NCI-H2029 (cell line): ENCODE measurements at places on chromosomes 2 and 18.

DNA sequence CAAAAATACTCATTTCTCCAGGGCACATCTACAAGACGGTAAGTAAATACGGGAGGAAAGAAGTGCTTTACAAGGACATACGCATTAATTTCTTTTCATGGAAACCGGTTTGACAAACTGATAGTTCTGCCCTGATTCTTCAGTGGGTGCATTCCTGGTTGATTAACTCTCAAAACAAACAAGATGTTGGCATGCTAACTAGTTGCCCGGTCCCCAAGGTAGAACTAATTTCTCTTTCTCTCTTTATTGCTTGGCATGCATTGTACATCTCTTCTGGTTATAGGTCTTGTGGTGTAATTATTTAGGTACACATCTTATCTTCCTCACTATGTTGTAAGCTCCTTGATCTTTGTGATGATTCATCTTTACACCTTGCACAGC is 46.9 kb upstream of the SPATS2L start:
- no peak for DNase-seq

- no peak for DNase-seq
These were observed 617.5 kb upstream of the CHAC2 start for GRCh38 chr2:53150146-53150545.

DNA sequence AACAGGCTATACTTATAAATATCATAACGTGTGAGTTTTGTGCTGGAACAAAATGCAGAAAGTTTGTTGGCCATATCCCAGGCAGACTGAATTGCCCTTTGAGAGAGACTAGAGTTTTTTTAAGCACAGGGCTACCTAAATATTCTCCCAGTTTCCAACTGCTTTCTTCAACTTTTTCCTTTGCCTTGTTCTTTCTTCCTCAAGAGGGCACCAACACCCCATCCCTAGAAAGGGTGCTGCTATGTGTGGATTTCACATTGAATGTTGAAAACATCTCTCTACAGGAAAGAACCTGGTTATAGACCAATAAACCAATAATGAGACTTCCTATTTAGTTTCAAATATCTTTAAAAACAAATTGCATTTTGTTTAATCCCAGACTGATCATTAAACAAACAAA is 87.9 kb downstream of the ICOS start:
- DNase-seq, result no peak

DNA sequence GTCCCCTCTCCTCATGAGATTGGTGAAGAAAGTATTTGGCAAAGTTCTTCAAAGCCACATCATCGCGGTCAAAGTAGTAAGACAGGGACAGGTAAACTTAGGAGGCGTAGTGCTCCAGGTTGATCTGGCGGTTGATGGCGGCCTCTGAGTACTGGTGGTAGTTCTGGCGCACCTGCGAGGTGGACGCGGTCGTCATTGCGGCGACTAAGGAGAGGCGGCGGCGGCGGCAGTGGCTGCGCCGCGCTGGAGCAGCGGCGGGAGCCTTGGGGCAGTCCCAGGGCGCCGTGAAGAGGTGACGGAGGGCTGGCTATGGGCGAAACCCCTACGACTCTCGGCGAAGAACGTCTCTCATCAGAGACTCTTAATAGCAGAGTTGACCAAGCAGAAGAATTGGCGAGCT is 107.2 kb upstream of the UBE2E3 start:
- no peak for DNase-seq

GRCh38 chr18:79326413-79327198 is 69.1 kb upstream of the NFATC1 start:
- no peak for DNase-seq

DNA sequence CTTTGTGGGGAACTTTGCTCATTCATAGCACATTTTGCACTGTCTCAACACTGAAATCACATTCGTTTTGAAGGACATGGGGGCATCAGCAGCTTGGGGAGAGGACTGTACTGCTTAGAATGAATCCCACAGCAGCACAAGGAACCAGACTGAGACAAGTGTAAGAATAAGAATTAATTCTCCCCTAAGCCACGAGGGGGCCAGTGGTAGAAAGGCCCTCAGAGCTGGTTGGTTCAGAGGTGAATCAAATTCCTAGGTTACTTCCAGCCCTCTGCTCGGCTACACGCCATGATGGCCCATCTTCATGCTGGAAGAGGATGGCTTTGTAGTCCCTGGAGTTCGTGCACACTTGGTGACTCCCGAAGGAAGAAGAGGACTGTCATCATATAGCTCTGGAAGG is 12.0 kb upstream of the MC5R start:
- DNase-seq, result no peak

- no peak for DNase-seq
These were observed 468.7 kb upstream of the CDH7 start for GRCh38 chr18:65282096-65282495.

DNA sequence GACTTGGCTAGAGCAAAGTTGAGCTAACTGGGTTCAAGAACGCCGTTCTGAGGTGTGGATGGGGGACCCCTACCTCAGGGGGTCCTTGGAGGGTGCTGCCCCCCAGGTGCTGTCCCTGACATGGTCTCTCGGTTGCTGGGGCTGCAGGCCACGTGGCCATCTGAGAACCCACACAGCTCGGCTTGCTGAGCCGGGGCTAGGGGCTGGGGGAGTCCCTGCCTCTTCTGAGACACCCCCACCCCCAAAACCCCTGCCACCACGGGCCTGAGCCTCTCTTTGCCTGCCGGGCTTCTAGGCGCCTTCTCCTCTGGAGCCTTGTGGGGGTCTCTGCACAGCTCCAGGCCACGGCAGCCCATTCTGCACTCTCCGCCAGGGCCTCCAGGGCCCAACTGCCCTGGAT is 52.0 kb upstream of the LAMA1 start:
- DNase-seq, result no peak
